ENCODE measurements at places on chromosomes 16 and 17.

DNA sequence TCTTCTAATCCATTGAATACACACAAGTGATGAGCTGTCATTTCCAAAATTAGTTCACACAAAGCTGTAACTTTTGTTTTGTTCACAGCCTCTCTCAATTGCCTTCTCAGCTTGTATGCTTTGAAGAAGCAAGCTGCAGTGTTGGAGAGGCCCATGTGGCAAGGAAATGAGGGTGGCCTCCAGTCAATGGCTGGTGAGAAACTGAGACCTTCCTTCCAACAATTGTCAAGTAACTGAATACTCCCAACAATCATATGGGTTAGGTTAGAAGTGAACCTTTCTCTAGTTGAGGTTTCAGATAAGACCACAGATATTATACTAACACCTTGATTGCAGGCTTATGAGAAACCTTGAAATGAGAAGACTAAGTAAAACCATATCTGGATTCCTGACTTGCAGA is 82.4 kb upstream of the SOX9 start:
- no peak for DNase-seq

GRCh38 chr16:82694239-82694874 is 67.6 kb downstream of the CDH13 start:
- DNase-seq: no peak

DNA sequence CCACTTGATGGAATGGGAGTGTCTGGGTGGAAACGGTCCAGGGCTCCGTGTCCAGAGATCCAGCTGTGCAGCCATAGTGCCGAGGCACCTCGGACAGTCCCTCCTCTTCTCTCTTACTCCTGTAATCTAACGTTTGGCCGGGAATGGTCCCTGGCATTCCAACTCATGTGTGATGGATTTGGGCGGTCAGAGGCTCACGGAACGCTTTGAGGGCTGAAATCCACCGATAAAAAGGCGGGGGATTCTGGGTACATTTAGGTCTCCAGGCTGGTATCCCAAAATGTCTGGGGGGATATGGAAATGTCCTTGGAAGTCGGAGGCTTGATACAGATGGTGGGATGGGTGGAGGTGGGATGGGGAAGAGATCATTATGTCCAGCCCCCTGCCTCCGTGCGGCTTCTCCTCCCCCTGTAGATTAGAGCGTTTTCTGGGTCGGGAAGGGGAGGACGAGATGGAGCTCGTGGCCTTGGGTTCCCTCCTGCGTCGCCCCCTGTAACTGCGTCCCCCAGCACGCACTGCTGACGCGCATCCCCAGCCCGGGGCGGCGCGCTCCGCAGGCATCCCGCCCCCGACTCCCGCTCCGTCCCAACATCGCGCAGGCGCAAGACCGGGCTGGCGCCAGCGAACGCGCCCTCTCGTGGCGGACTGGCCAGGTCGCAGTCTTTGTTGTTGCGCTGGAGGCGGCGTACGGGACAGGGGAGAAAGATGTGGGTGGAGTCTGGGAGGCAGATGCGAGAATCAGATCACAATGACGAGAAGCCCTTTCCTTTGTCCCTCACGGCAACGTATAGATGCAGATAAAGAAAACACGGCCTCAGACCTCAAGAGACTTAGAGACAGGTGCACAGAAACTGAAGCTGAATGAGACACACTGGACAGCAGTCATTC is 4.5 kb upstream of the SGCA start:
- DNase-seq: peak; percentile 96

GRCh38 chr17:40937384-40937819 is at the start of gene KRT23:
Gene KRT23, minus strand, starts transcription at chr17:40937646. Its CDS starts 1,043 bp downstream, at chr17:40936603.
- DNase-seq: no peak

GRCh38 chr16:12087901-12088421 is 111.4 kb downstream of the SNX29 start:
- peak; percentile 36 for DNase-seq

GRCh38 chr17:50794361-50794760 is 27.0 kb upstream of the ANKRD40CL start:
- no peak for DNase-seq

DNA sequence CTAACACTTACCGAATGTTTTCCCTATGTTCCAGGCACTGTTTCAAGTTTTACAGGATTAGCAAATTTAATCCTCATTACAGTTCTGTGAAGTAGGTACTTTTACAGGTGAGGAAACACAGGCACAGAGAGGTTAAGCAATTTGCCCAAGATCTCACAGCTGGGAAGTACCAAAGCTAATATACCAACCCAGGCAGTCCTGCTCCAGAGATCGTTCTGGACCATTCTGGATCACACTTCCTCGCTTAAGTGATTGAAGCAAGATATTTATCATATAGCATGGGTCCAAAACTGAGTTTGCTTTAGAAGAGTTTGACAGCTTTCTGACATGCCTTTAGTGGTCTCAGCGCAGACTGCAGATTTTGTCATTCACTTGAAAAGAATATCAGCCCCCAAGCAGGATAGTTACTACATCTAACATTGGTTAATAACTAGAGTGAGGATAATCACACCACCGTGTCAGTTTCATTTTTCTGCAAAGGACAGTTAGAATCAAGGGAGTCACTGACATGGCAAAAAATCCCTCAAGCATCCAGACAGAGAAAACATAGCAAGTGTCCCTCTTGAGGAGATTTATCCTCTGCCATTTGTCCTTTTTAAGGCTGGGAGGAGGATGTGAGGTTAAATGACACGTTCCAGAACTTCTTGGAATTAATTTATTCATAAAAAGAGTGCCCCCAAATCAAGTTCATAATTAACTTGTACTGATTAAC is 5.1 kb downstream of the HS3ST3B1 start:
- no peak for DNase-seq

DNA sequence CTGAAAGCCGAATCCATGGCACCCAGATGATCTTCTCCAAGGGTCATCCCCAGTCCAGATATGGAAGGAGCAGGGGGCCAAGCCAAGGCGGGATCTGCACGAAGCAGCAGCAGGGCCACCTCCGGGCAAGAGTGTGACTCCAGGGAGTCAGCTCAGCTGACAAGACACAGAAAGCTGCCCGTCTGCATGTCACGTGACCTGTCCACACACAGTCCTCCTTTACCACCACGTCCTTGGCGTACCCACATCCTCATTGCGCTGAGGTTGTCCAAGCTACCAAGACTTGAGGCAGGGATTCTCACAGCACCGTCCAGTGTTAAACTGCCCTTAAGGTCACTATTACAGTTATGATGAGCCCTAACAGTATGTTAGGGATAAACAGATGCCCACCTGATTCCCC is 11.3 kb upstream of the CYTH1 start:
- DNase-seq: no peak

- DNase-seq: no peak
Observed at GRCh38 chr17:2179615-2180295, 123.8 kb downstream of the SMG6 start.

DNA sequence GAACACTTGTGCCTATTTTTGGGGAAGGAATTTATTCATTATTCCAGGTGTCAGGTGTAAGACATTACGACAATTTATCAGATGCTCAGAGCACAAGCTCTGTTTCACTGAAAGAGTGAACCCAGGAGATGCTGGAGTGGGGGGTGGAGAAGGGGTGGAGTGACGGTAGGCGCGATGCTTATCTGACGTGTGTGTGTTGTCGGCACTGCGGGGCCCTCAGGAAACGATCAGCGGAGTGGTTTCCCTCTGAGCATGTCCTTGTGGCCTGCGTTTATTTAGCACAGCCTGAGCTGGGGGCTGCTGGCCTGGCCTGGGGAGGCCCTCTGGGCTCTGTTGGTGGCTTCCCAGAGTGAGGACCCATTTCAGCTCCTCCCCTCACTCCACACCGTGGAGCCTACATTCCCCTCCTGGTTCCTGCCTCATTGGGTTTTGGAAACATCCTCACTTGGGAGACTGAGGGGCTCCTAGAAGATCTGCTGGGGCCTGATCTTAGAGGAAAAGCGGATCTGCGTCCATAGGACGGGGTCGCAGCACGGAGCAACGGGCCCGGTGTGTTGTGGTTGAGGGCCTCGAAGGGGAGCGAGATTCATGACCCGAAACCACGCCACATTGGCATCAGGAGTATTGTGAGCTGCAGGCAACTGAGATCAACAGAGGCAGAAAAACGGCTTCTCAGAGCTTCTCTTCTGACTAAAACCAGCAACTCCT is 19.0 kb upstream of the GNG13 start:
- peak; percentile 41 for DNase-seq

GRCh38 chr17:10285896-10286295 is 86.9 kb downstream of the MYH13 start:
- DNase-seq: no peak

- no peak for DNase-seq
Observed at GRCh38 chr16:81964808-81965207, 46.5 kb downstream of the SDR42E1 start.

DNA sequence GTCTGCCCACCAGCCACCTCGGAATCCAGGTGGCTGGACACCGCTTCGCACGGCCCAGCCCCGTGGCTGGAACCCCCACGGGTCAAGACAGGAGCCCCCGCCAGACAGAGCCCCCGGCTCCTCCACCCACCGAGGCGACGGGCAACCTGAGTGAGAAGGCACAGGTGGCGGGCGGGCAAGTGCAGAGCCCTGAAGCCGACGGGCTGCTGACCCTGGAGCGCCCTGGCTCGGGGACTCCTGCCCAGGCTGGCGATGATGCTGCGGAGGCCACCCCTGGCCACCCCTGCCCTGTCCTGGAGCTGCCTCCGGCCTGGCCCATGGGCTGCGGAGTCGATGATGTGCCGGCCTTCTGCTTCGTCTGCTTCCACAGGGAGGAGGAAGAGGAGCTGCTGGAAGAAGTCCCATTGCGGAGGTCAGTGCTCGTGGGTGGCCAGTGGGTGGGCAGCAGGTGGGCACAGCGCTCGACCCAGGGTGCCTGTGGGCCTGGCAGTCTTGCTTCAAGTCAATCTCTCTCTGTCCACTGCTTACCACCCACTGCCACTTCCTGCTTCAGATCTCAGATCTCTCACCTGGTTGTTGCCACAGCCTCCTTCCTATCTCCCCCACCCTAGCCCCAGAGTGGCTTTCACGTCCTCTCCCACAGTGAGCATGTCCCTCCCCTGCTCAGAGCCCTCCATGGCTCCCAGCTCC is 33.1 kb upstream of the SBK1 start:
- DNase-seq: no peak

DNA sequence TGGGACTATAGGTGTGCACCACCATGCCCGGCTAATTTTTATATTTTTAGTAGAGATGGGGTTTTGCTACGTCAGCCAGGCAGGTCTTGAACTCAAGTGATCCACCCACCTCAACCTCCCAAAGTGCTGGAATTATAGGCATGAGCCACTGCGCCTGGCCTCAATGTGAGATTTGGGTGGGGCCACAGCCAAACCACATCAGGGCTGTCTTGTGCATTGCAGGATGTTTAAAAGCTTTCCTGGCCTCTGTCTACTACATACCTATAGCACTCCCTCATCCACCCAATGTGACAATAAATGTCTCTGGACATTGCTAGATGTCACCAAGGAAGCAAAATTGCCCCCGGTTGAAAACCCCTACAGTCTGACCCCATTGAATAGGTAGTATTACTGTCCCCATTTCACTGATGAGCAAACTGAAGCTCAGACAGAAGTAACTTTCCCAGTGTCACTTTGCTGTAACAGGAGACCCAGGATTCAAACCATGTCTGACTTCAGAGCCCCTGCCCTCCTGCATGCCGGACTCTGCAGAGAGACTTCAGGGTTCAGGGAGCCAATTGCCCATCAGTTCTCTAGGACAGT is 3.6 kb upstream of the MAP3K14 start:
- DNase-seq: peak; percentile 34

- DNase-seq: no peak
Observed at GRCh38 chr16:27781195-27781524, 231.2 kb downstream of the KATNIP start.

GRCh38 chr16:75336521-75336920 is 85.1 kb upstream of the BCAR1 start:
- DNase-seq: no peak

DNA sequence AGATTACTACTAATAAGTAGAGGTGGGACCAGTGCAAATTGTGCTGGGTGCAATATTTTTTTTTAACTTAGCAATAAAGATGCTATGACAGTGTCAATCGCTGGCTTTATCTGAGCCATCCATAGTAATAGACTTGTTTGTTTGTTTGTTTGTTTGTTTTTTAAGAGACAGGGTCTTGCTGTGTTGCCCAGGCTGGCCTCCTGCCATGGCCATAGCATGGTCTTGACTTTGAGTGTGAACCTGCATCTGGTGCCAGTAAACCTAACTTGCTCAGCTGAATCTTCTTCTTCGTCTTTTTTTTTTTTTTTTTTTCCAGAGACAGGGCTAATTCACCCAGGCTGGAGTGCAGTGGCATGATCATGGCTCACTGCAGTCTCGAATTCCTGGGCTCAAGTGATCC is 46.6 kb downstream of the ZNRF1 start:
- DNase-seq: no peak

- no peak for DNase-seq
Observed at GRCh38 chr16:17177959-17178905, 292.5 kb downstream of the XYLT1 start.

DNA sequence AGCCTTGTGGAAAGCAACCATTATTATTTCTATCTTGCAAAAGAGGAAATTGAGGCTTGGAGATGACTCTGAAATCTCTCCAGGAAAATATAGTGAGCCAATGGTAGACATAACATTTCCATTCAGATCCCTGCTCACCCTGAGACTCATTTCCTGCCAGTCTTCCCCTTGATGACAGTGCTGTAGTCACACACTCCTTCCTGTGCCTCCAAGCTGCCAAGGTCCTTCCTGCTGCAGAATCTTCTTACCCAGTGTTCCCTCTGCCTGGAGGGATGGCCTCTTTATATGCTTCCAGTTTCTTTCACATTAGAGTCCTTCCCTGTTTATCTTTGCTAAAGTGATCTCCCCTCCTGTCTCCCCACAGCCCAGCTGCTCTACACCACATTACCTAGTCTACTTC is 648.1 kb downstream of the TOX3 start:
- no peak for DNase-seq

- DNase-seq: no peak
Observed at GRCh38 chr16:65319621-65320231, 197.9 kb upstream of the CDH11 start.

DNA sequence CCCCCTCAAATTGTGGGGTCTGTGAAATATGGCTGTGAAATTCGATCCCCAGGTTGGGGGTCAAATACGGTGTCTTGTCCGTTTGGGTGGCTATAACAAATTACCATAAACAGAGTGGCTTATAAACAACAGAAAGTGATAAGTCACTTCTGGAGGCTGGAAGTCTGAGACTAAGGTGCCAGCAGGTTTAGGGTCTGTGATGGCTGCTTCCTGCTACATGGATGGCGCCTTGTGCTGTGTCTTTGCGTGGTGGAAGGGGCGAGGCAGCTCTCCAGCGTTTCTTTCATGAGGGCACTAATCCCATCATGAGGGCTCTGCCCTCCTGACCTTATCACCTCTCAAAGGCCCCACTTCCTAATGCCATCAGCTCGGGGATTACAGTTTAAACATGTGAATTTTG is 120.0 kb downstream of the IRF8 start:
- no peak for DNase-seq

DNA sequence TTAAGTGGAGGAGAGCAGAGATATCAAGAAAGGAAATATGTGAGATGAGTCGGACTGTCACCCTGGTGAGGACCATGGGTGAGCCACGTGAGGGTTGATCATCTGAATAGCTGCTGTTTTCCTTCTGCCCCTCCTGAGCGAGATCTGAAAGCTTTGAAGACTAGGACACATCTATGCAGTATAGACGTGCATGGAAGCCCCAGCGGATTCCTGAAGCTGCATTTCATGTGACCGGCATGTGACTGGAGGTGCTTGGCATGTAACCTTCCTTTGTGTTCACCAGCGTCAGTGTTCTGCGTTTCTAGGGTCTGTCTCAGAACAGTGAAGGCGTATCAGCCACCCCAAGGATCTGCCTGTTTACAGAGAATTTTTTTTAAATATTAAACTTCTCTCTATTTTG is 75.1 kb downstream of the MSI2 start:
- DNase-seq: no peak

GRCh38 chr17:31512796-31513195 is 121.3 kb downstream of the RAB11FIP4 start:
- no peak for DNase-seq
